ENCODE measurements at places on chromosomes 3 and 15.

DNA sequence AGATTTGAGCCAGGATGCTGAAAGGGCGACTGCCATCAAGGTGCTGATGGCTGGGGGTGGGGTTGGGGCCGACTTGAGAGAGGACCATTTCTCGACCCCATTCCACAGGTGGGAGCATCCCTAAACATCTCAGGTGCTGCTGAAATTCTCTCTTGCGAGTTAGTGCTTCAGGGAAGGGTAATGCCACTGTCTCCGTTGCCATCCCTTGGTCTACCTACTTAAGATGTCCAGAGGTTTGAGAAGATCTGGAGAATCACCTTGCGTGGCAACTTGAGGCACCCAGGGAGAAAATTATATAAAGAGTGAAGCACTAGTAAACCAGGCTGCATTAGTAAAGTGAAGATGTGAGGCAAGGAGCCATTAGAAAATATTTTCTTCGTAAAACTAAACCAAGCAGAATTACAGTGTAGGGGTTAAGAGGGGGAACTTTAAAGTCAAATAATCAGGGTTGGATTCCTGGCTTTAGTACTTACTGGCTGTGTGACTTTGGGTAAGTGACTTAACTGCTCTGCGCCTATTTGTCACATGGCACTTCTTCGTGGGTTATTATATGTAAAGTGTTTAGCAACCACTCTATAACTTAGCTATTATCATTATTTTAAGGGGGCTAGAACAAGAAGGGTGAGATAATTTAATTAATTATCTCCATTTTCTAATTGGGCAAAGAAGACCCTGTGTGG lies 662 bp upstream of the RFTN1 start:
- DNase-seq = no peak

DNA sequence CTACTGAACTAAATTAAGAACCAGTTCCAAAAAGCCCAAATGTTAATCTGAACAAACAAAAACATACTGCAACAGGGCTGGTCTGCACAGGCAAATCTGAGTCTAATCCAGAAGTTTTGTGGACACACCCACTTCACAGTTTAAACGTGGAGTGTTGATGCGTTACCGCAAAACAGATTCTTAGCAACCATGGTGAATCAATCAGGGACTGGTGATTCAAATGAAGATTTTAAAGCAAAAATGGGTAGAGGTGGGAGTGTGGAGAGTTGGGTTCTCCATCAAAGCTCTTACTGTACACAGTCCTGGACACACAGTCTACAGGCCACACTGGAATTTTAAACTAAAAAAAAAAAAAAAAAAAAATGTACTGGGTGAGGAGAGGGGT lies 5.2 kb downstream of the ANXA2 start:
- no peak for DNase-seq

GRCh38 chr15:29570948-29571791 lies 251.1 kb downstream of the TJP1 start:
- no peak for DNase-seq

GRCh38 chr15:61459785-61460707 lies 230.9 kb upstream of the RORA start:
- no peak for DNase-seq

- no peak for DNase-seq
Observed at GRCh38 chr3:159852821-159853505, 135.7 kb upstream of the IL12A start.

DNA sequence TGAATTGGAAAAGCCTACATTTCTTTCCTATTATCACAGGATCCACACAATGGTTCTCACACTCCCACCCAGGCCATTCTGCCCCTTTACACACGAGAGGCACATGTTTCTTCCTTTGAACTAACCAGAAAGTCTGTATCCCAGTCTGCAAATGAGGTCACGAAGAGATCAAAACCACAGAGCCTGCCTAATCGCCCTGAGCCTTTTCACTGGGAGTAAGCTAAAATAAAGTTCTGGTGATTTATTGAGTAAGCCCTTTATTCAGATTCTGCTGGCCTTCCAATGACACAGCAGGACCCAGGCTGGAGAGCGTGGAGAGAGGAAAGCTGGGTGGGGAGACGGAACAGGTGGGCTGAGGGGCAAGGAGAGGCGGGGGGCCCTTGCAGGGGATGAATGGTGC lies 78.7 kb downstream of the ATP1B3 start:
- DNase-seq = no peak

DNA sequence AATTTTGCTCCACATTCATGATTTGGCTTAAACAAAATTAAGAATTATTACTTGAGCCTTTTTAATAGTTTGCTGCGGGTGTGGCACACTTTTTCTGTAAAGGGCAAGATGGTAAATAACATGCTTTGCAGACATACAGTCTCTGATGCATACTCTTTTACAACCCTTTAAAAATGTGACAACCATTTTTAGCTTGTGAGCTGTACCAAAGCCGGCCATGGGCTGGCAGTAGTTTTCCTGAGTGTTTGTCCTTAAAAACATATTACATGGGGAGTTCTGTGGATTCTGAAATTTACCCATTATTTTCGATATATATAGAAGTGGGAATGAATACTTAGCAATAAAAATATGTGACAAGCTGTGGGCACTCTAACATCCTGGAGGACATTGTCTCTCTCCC lies 163.4 kb downstream of the FNDC3B start:
- no peak for DNase-seq

DNA sequence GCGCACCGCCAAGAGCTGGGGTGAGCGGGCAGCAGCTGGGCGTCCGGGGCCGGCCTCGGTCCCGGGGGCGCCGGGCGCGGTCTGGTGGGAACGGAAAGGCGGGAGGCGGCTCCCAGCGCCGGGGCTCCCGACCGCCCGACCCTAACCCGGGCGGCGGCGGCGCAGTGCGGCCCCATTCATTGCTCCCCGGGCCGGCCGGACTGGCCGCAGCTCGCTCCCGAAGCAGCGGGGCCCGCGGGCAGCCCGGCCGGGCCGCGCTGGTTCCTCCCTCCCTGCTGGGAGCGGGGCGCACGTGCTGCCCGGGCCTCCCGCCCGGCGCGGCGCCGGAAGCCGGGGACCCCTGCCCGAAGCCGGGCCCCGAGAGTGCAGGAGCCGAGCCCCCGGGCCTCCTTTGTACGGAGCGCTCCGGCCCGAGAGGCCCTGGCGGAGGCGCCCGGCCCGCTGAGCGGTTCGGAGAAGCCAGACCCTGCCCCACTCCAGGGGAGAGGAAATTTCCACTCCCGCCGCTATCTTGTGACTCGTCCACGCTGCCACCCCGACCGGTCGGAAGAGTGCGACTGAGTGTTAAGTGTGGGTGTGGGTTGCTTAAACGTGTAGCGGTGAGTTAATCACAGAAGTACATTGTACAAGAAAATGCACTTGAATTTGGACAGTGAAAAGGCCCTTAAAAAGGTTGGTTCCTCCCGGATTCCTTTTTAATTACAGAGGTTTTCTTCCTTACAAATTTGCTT lies 613 bp downstream of the ATP1B3 start:
- peak; percentile 38 for DNase-seq

DNA sequence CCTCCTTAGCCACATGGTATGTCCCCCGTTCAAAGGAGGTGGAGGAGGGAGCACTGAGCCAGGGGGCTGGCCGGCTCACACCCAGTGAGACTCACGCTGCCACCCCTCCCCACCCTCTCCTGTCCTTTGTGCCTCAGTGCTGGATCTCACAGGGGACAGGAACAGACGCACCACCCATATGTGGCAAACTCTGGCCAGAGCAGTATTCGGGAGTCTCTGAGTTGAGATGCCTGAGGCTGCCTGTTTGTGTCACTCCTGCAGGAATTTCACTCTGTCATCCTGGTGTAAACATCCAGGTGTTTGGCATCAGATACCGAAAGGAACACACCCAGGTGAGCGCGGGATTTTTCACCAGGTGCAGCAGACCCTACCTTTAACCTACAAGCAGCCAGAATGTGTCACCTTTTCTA lies 25.7 kb downstream of the RGMA start:
- DNase-seq = no peak

DNA sequence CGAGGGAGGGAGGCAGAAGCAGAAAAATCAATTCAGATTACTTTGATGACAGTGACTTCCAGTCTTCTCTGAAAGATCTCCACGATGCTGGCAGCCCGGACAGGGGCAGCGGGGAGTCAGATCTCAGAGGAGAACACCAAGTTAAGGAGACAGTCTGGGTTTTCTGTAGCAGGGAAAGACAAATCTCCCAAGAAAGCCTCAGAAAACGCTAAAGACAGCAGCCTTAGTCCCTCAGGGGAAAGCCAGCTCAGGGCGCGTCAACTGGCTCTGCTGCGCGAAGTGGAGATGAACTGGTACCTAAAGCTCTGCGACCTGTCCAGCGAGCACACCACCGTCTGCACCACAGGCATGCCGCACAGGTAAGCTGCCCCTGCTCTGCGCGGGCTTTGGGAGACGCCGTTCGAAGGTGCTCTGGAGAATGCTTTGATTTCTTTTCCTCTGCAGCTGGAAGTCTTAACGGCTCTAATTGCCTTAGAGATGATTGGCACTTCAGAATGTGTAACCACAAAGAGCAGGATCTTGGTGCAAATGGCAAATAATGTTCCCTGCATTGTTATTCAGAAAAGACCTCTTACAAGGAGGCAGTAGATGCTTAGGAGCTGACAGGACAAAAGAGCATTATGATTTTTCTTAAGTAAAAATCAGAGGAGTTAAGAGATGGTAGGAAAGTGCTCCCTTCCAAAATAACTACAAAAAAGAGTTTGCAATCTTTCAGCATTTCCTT lies at the start of gene KCNAB1:
Gene KCNAB1, plus strand, starts transcription at position 51 of the 724 bp plus-strand sequence.
- no peak for DNase-seq

DNA sequence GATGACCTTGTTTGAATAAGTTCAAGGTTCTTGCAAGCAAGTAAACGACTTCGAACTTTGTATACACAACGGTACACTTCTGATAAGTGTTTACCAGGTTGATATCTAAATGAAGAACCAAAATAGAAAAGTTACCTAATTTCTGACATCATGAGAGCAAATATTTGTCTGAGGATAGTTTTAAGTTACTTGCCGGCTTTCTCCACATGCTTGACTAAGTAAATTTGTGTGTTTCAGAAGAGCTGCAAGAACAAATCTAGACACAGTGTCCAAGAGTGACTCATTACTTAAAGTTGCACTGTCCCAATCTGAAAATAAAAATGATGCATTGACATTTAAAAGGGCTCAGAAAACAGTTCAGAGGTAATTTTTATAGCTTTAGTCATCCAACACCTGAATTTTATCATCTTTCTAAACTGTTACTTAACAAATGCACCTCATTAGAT lies 115.1 kb downstream of the HERC1 start:
- DNase-seq = no peak

GRCh38 chr3:22241110-22241509 lies 490.1 kb upstream of the ZNF385D start:
- DNase-seq = no peak

DNA sequence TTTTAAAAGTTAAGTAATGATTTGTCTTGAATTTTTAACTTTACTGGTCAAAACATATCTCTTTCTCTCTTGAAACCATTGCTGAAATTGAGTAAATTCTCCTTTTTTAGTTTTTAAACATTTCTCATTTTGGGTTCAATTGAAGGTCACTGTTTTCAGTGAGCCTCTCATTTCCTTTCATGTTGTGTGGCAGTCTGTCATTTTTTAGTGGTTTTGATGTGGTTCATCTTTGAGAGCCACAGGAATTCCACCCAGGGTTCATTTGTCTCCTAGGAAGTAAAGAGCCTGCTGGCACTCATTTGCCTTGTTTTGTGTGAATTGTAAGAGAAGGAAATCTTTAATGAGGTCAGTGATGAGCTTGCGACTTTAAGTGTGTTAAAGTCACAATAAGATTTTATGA lies 10.4 kb downstream of the CLDN11 start:
- DNase-seq = no peak

DNA sequence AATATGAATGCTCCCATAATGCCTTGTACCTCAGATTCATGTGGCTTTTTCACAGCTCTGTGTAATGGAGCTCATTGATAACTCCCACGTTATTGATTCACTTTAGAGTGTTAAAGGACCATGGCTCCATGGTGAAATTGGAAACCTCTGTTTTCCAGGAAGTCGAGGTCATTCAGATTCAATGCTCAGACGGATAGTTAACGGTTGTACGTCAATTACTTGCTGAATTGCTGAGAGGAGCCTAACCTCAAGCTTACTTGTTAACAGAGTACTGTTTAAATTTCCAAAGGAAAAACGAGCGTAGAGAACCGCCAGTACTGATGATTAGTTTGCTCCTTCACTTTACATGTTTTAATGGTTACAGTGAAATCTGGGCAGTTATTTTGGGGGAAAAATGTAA lies 11.1 kb downstream of the ABHD17C start:
- no peak for DNase-seq

GRCh38 chr15:64110950-64111678 lies 15.3 kb downstream of the SNX1 start:
- DNase-seq = no peak

- no peak for DNase-seq
Observed at GRCh38 chr3:47855461-47856383, 52.8 kb downstream of the DHX30 start.

DNA sequence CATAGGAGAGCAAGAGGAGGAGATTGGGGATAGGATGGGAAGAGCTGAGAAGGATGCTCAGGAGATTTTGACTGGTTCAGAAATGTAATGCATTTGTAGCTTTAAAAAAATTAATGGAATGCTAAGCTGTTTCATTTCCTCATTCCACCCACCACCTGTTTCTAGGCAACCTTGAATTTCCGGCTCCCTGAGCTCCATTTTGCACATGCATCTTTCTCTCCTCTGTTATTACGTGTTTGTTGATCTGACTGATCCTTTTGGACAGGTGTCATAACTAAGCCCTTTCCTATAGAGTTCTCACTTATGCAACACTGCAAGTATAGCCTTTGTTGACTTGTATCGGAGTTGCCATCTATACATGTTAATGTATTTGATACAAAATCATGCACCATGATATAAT lies 4.3 kb downstream of the TMPRSS7 start:
- no peak for DNase-seq

DNA sequence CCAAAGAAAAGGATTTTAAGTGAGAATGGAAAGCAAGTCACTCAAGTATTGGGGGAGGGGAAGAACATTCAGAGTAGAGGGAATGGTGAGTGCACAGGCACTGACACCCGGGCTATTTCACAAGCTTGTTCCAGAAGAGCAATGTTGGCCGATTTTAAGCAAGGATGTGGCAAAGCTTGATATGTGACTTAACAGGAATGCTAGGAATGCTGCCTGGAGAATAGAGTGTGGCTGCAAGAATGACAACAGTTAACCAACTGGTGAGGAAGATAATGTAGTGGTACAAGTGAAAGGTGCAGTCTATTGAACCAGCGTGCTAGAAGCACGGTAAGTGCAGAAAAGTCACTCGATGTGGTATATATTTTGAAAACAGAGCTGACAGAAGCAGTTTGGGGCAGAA lies 6.2 kb upstream of the CCDC80 start:
- no peak for DNase-seq

GRCh38 chr3:69201658-69202057 lies 79.3 kb upstream of the LMOD3 start:
- no peak for DNase-seq

All from stimulated activated CD8-positive, alpha-beta memory T cell treated with anti-CD3 and anti-CD28 coated beads, Interleukin-7, amount 100 ng/mL, for 1 hour (primary cell).